ENCODE measurements at places on chromosomes 5 and 9.

DNA sequence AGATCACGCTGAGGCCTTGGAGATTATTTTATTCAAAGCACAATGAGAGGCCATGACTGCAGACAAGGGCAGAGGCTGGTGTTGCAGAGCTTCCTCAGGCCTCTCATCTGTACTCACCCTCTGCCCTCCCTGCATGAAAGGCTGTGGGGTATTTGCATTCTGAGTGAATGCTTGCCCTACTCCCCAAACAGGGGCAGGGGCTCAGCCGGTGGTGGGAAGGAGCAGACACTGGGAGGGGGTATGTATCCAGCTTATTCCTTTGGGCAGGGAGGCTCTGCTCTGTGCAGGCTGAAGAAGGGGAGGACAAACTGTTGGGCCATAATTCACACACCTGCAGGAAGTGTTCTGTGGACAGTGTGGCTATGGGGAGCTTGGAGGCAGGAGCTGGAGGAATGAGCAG, 148.4 kb upstream of the PANK3 start:
- DNase-seq, result no peak

DNA sequence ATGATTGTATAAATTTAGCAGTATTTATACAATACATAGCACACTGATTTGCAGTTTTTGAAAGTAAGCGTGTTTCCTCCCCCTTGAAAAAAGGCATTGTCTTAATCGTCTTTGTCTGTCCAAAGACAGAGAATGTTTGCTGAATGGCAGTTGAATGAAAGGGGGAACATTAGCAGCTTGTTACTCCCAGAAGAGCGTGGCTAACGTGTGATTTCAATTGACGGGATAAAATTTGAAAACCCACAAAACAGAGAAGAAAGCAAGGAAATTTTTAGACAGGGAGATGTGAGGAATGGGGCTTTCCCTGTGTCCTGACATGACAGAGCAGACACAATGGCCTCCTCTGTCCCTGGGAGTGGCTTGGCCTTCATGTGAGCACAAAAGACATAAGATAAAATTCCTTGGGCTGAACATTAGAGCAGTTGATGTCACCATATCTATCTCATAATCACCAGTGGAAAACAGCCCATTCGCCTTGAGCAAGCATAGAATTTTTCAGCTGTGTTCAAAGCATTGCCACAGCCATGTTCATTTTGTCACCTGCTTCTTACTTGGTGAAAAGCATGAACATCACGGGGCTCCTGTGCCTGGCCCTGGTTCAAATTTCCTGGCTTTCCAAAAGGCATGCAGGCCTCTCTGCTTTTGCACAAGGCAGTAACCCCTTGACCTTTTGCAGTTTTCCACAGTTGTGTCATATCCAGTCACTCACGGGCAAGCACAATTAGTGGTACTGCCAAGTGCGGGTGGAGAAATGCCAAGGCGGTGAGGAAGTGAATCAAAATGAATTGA, 126.9 kb downstream of the TLE1 start:
- DNase-seq, result no peak

- DNase-seq, result no peak
These were observed 1.4 kb downstream of the ECSCR start for GRCh38 chr5:139461176-139461575.

GRCh38 chr9:117073539-117074341, 341.1 kb downstream of the ASTN2 start:
- DNase-seq, result peak; percentile 33

GRCh38 chr5:10475931-10476676, 34.4 kb downstream of the ROPN1L start:
- DNase-seq, result no peak
